Activated T-cell treated with anti-CD3 and anti-CD28 coated beads for 48 hours (primary cell): ENCODE measurements at places on chromosomes 5 and 9.

GRCh38 chr9:136370687-136371532, 2.6 kb downstream of the CARD9 start:
- no peak for DNase-seq

DNA sequence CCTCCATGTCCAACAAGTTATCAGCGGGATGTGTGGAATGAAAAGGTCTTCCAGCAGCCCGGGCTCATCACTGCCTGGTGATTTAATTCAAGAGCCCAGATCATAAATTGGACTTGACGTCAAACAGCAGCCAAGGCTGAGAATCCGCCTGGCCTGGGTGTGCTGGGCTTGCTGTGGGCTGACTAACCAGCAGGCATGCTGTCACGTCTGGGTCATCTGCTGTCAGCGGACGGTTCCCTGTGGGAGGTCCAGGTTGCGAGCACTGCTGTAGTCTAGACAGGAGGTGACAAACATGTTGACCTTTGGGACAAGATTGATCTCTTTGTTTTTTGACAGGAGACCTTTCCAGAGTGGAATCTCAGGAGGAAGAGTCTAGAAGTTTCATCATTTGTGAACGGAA, 289.7 kb downstream of the OSTF1 start:
- DNase-seq = no peak

GRCh38 chr9:33082538-33083326, 6.3 kb upstream of the SMU1 start:
- no peak for DNase-seq

DNA sequence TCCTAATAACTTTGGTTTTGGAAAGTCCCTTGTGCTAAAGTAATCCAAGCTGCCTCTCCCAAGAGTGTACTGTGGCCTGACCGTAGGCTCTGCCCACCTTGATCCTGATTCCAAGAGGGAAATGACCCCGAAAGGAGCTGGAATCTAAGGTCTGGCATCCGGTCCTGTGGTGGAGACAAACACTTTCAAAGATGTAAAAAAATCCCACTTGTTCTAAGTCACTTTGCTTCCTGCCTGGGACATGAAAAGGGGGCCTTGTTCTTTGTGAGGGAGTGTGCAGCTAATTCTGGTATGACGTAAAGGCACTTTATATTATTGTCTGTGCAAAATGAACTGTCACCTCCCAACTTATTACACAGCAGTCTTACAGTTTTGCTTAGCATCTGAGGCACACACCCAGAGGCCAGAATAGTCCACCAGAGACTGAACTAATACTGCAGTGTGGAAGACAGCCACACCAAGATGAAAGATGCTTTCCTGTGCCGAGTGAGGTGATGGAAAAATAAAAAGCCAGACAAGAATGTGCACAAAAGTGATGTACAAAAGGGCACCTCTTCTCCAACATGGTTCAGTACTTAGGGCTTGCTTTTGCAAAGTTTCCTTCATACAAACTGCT, 128.7 kb downstream of the SLC12A2 start:
- DNase-seq = no peak

DNA sequence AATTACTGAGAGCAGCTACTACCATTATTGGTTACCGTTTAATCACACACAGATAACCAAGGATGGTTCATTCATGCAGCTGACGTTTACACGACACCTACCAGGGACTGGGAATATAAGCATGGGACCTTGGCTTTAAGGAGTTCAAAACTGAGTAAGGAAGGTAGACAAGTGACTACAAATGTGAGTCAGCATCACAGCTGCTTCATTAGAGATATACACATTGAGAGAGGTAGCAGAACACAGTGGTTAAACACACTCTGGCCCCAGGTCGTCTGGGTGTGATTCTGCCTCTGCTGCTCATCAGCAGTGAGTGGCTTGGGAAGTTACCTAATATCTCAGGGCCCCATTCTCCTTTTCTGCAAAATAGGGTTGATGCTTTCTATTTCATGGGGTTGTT, 268.6 kb downstream of the NR3C1 start:
- DNase-seq = no peak

- DNase-seq = no peak
Measured at GRCh38 chr5:20166456-20166855, 178.5 kb upstream of the CDH18 start.

DNA sequence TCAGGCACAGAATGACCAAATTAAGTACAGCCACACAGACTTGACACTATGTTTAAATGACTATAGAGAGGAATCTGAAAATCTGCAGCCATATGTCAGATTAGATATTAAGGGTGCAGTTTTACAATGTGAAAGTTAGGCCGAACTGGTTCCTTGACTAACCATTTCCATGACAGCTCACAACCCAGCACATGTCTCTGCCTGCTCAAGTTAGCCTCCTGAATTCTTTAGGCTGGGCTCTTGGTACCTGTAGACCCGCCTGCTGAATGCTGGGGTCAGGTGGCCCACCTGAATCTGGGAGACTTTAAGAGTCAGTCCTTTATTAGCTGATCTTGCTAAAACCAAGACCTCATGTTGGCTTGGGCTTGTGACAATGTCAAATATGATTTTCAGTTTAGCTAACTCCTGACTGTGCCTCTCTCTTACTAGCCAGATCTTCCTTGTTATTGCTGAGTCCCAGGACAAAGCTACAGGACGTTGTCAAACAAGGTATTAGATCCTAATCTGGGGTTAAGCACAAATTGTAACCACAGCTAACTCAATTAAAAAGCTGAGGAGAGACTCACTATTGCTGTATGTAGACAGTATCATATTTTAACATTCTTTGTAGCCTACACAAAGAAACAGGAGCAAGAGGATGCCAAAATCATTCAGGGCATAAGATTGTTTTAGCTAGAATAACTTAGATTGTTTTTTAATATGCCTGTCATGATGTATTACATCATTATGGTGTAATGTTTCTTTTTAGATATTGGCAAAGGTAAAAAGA, 490.9 kb downstream of the SEMA5A start:
- DNase-seq = no peak

DNA sequence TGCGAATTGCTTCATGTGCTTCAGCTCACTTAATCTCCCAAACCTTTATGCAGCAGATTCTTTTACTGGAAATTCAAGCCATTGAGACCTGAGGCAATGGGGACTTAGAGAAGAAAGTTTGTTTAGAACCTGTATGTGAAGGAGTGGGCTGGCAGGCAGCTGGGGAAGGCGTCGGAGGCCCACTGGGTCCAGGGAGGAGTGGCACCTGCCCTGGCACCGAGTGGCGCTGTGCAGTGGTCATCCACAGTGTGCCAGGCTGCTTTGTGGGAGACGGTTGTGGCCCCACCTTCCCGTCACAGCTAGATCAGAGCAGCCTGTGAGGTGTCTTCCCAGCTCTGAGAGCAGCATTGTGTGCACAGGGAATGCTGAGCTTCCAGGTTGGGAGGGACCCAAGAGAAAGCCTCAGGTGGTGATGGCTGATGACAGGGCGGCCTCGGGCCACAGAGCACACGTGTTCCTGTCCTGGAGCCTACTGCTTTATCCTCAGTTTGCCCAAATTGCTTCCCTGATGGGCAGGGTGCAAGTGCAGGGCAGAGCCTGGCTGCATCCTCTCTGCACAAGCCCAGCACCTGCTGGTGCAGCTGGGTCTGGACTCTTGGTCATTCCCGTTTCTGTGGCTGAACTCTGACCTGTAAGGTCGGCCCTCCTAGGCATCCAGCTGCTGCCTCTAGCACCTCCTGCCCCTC, 175.2 kb downstream of the CACNA1B start:
- no peak for DNase-seq

DNA sequence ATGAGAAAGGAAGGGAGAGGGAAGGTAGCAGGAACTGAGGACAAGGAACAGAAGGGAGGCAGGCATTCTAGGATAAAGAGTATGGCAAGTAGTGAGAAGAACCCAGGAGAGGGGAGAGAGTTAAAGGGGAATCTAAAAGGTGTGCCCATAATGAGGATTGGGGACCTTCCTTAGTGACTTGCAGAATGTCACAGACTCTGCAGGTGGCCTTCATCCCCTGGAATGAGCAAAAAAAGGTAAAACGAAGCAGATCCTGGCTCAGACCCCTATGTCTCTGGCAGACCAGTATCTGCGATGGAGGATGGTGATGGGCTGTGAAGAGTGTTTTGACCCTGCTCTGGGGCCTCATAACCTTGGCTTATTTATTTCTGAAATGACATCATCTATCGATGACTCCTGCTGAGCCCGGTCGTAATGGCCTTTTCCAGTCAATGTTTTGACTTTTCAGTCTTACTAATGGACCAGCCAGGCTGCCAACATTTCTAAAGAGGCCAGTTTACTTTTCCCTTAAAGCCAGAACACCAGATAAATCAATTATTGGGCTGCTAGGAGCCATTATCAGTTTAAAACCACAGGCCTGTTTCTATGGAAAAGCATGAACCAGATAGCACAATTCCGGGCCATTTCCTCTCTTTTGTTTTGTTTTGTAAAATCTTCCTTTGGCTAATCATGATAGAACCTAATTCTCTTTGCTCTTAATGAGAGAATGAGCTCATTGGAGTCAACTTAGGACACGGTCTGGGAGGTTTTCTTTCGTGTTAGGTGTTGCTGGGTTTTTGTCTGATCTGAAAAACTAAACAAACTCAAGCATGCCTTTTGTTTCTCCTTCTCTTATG, 3.1 kb downstream of the TMOD1 start:
- no peak for DNase-seq

- DNase-seq = peak; percentile 19
Measured at GRCh38 chr5:52989781-52990527, 802 bp downstream of the ITGA2 start.

DNA sequence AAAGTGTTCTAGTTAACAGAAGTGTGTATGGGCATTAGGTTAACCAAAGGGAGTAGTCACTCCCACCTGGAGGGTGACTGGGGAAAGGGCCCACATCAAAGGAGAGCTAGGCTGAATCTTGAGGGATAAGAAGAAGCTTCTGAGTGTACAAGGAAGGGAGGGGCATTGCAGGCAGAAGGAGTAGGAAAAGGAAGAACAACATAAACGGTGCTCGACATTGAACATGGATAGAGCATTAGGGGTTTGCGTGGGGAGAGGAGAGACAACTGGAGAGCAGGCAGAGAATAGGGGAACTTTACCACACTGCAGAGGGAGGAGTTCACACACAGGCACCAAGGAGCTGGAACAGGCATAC, 5.3 kb upstream of the GLRX start:
- DNase-seq = no peak

DNA sequence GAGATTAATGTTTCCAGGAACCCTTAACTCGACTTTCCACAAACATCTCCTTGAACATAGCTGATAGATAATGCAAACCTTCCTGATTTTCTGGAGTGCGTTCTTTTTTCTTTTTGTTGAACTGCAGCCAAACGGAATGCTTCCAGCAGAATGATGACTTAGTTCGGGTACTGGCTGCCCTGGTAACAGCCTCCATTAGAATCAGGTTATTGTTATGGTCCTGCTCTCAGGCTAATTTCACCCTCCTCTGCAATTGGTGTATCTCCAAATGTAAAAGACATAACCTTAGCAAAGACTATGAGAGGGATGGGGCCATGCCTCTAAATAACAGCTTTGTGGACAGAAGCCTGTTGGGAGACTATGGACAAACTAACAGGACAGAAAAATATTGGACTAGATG, 116.5 kb downstream of the PDE4D start:
- DNase-seq = no peak

GRCh38 chr9:134644725-134645606, 3.4 kb downstream of the COL5A1 start:
- no peak for DNase-seq

- no peak for DNase-seq
Measured at GRCh38 chr5:4862500-4862899, 277.6 kb upstream of the ADAMTS16 start.

DNA sequence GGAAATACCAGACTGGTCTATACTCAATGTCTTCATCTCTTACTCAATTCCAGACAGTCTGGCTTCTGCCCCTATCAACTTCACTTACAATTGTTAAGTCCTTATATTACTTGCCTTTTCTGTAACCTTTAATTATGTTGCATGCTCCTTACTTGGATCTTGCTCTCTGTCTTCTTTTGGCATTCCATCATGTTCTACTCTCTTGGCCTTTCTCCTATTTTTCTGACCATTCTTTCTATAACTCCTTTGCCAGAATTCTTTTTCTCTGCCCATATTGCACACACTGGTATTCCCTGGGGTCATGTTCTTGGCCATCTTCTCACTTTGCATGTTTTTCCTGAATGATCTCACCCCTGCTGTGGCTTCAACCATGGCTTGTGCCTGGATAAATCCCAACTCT, 209.8 kb upstream of the ZNF462 start:
- no peak for DNase-seq

GRCh38 chr9:137192859-137193258, 4.4 kb downstream of the SSNA1 start:
- DNase-seq = no peak

- no peak for DNase-seq
Measured at GRCh38 chr9:121947775-121948174, 145.3 kb downstream of the TTLL11 start.

GRCh38 chr9:97411789-97412625, at the start of gene TDRD7:
TDRD7 (plus strand) TSS chr9:97412096; CDS start chr9:97428466, 16,370 bp downstream.
- DNase-seq = peak; percentile 92

GRCh38 chr9:75903785-75904360, 13.4 kb downstream of the PCSK5 start:
- no peak for DNase-seq

DNA sequence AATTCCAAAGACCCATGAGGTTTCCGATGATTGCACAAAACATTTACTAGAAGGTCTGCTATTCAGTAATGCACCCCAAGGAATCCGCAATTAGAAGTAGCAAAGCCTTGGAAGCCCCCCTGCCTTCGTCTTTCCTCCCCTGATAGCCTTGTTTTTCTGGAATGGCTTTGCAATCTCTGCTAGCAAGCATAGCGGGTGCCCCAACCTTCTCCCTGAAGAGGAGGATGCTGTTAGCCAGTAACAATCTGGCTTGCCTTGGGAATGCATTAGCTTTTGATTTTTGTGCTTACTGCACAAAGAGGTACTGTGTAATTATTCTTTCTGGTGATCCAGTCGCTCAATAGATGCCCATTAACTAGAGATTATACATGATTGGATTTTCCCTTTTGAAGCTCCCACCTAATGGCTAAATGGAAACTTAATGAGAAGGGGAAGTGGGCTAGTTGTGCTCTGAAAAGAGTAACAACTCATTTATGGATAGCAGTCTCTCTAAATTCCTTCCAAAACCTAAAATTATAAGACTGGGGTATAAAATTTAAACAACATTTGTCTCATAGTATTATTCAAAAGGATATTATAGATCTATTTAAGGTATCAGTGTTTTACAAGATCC, 91.6 kb downstream of the FBXW11 start:
- no peak for DNase-seq

DNA sequence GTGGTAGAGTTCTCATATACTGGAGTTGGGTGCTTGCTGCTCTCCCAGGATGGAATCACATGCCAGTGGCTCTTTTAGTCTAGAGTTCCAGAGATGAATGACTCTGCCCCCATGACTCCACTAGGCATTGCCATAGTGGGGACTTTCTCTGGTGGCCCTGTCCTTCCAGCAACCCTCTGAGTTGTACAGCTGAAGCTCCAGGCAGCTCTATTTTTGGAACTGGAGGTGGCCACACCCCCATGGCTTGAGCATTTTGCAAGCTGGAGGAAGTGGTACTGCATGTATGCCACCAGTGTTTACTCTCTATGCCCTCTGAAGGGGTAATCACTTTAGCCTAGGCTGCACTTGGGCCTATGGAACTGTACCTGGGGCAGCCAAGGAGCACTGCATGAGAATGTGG, 112.6 kb downstream of the RANBP17 start:
- no peak for DNase-seq
